Cardiac muscle cell (in vitro differentiated cells and primary cell): ENCODE measurements at places on chromosomes 3 and 15. TPM values are rescaled to one million over a fixed set of nuclear protein-coding genes. Genes with fewer than 3 reads are reported as not detected.
A peak's percentile ranks its signal among the peaks of the same experiment; 100 is the strongest.

PKM gene
- 1,894 and 2,333 TPM in 2 replicates for total RNA-seq

ADAMTS9 gene
- total RNA-seq = 114 and 168 TPM in 2 replicates

ITGB5 gene
- 56.9 and 107 TPM in 2 replicates for total RNA-seq

TRIM59 gene
- total RNA-seq = 3.2 and 15.5 TPM in 2 replicates

CCR4 gene
- not detected in 2 replicates for total RNA-seq

PDE8A gene
- 18.6 and 26.8 TPM in 2 replicates for total RNA-seq

LRRC15 gene
- total RNA-seq = 0.06 TPM in 1 of 2 replicates, not detected in the other

PXK gene
- total RNA-seq = 19.3 and 26.8 TPM in 2 replicates

SLC28A1 gene
- 0.24 and 0.81 TPM in 2 replicates for total RNA-seq

ZNF662 gene
- total RNA-seq = 0.14 and 0.21 TPM in 2 replicates

SEMA3F gene
- total RNA-seq = 21.0 and 27.6 TPM in 2 replicates

GOLGA8G gene
- total RNA-seq = 0.15 TPM in 1 of 2 replicates, not detected in the other

- peak; percentile 21 for DNase-seq
Observed at GRCh38 chr15:72271895-72272212, 500 bp downstream of the PARP6 start.

GRCh38 chr3:71466483-71466882 is 117.0 kb downstream of the FOXP1 start:
- no peak for DNase-seq

GRCh38 chr3:171001957-171002694 is 24.4 kb downstream of the SLC2A2 start:
- DNase-seq = peak; percentile 23

DNA sequence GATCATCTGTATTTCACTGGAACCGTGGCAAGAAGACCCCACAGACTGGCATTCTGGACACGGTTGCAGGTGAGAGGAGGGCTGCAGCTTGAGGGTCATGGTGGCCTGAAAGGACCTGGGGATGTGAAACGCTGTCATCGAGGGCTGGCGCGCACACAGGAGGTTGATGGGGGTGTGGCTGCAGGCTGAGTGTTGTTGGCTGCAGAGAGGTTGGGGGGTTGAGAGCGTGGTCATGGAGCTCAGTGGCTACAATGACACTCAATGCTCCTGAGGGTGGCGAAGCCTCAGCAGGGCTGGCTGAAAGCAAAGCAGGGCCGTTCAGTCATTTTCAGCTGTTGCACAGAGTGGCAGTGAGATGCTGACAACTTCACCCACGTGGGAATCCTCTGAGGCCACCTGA is 21.0 kb downstream of the CPN2 start:
- DNase-seq = no peak

GRCh38 chr15:90710436-90711027 is 6.6 kb upstream of the BLM start:
- peak; percentile 20 for DNase-seq

GRCh38 chr15:61811952-61812351 is 248.3 kb downstream of the VPS13C start:
- DNase-seq = no peak

GRCh38 chr3:119800844-119801243 is 18.9 kb downstream of the NR1I2 start:
- DNase-seq = no peak

DNA sequence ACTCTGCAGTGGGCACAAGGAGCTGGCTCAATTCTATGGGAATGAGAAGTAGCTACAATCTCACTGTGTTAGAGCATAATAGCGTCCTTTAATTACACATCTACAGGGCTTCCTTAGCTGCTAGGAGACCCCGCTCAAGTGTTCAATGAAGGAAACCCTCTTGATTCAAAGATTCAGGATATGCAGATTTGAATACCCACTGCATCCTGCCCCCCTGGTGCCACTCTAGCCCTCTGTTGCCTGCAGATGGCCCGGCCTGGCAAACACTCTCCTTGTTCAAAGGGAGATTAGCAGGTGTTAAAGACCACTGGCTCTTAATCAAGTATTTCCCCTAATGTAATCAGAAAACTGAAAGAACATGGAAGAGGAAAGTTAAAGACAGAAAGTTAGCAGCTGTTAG is 356.6 kb downstream of the VGLL3 start:
- DNase-seq = no peak

DNA sequence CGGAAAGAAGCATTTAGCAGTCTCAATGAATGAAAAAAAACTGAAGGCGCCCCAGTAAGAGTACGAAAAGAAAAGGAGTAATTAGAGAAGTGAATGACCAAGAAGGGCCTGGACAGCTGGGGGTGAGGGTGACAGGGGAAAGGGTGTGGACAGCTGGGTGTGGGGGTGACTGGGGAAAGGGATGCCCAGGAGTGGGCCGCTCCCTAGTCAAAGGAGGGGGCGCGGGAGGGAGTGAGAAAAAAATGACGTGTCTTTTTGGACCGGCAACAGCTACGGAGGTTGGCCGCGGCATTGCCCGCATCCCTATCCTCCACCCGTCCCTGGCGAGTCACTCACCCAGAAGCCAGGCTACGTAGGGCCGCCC is 274 bp upstream of the ZCWPW2 start:
- no peak for DNase-seq

DNA sequence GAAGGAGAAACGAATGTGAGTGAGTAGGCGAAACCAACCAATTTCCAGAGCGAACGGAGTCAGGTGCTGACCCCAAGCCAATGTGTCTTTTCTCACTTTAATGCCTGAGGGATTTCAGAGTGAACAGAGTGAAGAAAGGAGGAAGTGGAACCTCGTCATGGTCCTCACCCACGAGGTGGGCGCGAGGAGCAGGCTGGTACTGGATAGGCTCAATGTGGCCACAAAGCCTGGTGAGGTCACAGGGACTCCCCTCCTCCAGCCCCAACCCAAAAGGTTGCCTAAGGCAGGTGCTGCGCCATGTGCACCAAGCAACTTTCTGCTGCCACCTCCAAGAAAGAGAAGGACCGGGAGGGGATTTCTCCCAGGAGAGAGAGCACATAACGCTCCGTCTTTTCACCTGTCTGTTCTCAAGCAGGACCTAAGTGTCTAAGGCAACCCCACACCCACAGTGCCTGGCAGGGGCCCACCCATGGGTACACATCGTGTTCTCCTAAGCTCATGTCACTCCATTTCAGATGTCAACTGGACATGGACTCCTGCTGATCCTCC is 3.8 kb downstream of the NRROS start:
- no peak for DNase-seq

- DNase-seq = no peak
Observed at GRCh38 chr3:44893097-44893496, 18.7 kb downstream of the TGM4 start.

DNA sequence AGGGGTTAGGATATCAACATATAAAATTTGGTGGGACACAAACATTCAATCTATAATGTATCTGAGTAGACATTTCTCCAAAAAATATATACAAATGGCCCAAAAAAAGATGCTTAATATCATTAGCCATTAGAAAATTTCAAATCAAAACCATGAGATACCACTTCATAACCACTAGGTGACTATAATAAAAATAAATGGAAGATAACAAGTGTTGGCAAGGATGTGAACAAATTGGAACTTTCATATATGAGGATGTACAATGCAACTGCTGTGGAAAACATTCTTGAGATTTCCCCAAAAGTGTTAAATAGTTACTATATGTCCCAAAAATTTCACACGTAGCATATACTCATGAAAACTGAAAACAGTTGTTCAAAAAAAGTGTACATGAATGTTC is 36.5 kb upstream of the WNT7A start:
- no peak for DNase-seq

GRCh38 chr3:152156880-152157279 is 111.8 kb upstream of the MBNL1 start:
- DNase-seq = no peak

DNA sequence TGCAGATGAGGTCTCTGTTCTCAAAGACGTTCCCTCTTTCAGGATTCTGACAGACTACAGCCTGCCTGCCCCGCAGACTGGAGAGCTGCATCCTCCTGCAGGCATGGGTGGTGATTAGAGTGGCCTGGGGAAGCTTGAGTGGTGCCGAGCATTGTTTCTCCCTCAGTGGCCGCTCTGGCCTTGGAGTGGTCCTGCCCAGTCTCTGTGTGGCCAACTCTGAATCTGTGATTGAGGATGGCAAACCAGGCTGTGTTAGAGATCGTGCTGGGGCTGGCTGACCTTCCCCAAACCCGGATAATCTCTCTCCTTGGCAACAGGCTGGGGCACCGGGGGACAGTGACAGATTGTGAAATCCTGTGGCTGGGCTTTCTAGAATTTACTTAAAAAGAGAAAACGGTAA is 11.0 kb upstream of the ADCY5 start:
- DNase-seq = no peak

- no peak for DNase-seq
Observed at GRCh38 chr3:170528726-170529125, 57.1 kb downstream of the SLC7A14 start.

DNA sequence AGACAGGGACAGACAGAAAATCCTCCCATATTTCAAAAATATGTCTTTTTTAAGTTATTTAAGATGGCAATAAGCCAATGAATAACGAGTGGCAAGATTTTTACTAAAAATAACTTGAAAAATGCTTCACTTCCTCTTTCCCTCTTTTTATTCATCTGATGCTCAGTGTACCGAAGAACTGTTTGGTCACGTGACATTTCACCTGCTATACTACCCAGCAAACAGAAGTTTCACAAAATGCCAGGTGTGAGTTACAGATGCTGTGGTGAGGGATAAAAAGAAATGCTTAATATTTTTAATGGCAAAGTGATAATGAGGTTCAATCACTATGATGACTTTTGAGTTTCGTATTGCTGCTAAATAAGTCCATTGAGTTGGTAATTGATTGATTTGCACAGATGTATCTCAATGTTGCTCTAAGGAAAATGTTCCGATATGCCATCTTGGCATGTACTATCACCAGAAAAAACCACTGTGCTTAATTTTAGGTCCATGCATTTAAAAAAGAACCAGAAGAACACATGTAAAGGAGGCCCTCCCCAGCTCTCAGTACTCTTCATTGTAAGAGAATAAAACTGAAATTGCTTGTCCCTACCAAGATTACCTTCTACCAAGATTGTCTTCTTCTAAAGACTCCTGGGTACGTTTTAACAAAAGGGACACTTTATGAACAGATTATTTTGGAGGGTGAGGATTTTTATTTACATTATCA is 26.0 kb upstream of the SEC62 start:
- DNase-seq = no peak

DNA sequence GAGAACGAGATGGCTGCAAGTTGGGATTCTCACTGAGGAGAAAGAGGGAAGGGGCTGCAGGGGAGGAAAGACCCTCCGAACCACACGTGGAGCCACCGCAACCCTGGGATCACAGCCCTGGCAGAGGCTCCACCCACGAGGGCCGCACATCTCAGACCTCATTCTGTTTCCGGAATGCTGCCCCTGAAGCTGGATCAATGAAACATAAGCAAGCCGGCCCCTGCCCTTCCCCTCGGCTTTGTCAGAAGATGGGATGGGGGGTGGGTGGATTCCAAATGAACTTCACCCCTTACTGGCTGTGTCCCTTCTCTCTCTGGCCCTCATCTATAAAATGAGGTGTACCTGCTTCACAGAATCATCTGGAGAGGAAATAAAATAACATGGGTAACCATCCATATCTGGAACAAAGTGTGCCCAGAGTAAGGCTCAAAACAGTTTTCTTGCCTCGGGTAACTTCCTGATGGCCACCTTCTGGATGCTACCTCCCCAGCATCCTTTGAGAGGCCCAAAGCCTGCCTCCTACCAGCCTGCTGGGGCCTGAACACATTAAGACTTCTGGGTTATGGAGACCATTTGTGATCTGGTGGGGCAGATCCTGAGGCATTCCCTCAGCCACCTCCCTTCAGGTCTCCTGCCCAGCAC is 4.6 kb upstream of the CCDC9B start:
- no peak for DNase-seq

DNA sequence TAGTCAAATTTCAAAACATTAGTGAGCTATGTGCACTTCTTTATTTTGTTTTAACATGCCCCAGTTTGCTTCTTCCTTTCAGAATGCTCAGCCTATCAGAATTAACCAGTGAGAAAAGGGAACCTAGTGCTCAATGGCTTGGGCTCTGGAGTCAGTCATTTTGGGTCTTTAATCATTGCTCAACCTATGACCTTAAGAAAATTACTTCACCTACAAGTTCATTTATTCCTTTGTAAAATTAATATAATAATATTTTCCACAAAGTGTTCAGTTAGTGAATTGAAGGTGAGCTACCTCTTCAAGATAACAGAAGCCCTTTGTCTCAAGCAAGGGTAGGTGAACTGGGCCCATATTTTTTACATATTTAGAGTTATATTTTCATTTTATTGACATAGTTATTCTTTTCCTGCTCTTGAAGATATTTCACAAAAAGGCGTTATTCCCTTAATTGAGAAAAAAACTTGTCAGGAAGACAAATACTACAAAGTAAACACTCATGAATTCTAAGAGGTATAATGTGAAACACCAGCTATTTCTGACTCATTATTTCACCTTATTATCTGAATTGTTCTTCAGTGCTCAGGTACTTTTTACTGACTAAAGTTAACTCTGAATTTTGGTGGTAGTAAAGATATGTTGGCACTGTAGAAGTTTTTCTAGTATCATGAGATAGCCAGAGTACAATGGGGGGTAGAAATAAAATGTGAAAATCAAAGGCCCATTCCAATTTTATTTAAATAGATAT is 415.5 kb downstream of the NAALADL2 start:
- DNase-seq = no peak

DNA sequence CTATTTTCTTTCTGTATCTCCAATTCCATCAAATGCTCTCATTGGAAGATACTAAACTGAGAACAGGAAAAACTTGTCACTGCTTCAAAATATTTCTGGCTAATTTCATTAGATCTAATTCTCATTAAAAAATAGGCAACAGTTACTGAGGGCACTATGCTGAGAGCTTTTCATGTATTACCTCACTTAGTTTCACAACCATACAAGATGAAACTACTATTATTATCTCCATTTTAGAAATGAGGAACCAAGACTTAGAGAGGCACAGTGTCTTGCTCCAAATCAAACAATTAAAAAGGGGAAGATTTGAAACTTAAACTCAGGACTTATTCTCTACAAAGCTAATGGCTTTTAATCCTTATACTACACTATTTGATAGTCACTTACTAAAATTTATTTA is 7.2 kb upstream of the OTOL1 start:
- DNase-seq = no peak

DNA sequence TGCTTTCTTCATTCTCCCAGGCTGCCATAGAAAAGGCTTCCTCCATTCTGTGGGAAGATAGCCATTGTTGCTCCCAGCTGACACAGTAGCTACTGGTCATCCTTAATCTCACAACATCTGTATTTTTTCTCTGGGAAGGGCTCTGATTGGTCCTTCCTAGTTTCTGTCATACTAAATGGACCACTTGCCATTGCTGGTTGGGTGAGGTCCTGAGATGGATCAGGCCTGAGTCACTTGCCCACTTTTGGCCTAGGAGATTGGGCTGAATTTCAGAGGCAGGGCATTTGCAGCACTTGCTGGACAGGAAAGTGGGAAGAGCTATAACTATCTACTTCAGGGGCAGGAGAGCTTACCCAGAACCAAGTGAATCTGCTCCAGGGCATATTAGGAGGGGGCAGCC is 106.5 kb upstream of the PROK2 start:
- DNase-seq = no peak

- DNase-seq = no peak
Observed at GRCh38 chr3:190972840-190973270, 110.4 kb upstream of the GMNC start.

GRCh38 chr15:39511916-39512260 is 69.0 kb upstream of the THBS1 start:
- no peak for DNase-seq
